H7 (cell line): ENCODE measurements at places on chromosomes 3 and 15. TPM values are rescaled to one million over a fixed set of nuclear protein-coding genes. Genes with fewer than 3 reads are reported as not detected.

SIDT1 gene
- total RNA-seq: not detected in 2 replicates

SLC24A5 gene
- total RNA-seq: 0.07 and 0.11 TPM in 2 replicates

DNA sequence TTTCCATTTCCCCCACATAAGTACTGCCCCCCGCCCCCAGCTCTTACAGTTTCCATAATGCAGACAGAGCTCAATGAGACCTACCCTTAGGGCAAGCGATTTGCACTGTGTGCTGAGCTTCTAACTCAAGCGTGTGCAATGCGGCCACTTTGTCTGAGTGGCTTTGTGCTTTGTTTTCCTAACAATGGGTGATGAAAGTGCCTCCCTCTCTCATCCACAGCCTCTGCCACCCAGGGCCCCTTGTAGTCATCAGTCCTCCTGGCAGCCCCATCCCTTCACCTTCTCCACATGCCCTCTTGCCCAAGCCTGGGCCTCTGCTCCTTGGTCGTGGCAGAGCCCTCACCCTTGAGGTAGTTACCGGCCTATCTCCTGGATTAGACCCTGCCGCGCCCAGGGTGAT is 17.2 kb downstream of the DAPK2 start:
- no peak for DNase-seq

GRCh38 chr3:155211266-155211665 is 82.2 kb downstream of the STRIT1 start:
- no peak for DNase-seq

DNA sequence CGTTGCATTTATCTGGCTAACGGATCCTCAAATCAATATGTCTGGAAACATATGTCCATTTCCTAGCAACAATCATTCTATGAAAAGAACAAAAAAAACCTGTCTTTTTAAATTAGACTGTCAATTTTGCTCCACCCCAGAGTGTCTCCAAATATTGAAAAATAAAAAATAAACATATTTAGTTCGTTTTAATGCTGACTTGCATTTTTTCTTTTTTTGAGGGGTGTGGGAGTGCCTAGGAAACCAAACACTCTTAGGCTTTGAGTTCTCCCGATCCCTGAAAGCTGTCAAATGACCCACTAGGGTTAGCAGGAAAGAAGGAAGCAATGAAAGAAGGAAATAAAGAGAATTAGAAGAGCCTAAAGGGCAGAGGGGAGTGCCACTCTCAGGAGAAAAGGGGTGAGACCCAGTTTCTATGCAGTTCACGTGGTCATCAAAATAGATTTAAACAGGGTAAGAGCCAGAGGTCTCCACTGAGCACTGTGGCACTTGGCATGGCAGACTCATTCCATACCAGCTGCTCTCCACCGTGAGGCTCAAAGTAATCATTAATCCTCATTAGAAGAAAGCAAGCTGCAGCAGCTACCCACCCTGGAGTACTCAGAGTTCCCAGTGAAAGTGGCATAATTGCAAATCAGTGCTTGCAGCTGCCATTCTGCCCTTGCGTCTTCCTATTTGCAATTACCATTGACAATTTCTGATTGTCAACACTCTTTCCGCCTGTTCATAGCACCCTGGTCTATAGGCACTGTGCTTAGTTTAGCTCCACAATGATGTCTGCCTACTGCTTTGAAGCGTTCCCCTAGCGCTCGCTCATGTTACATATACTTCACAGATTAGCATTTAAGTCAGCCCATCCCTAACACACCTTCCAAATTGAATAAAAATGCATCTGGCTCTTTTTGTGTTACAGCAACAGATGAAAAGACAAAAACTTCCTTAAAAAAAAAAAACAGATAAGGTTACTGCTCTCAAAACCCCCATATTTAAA is 32.3 kb downstream of the PDZRN3 start:
- DNase-seq: peak; percentile 7

GRCh38 chr15:85899927-85900326 is 105.2 kb upstream of the KLHL25 start:
- DNase-seq: peak; percentile 28

DNA sequence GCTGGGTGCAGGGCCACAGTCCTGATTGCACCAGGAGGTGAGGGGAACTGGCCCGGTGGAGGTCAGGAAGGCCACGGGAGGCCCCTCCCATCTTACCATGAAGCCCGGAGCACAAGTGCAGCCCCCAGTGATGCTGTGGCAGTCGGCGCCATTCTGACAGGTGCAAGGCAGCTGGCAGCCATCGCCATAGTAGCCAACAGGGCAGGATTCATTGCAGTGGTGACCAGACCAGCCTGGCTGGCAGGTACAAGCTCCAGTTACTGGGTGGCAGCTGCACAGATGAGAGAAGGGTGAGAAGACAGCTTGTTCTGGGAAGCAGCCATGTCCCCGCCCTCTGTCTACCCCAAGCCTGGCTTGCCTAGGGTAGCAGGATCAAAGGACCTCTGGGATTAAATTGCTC is 88.2 kb downstream of the RAB11A start:
- DNase-seq: no peak

GHRL gene
- total RNA-seq: not detected in 2 replicates

DNA sequence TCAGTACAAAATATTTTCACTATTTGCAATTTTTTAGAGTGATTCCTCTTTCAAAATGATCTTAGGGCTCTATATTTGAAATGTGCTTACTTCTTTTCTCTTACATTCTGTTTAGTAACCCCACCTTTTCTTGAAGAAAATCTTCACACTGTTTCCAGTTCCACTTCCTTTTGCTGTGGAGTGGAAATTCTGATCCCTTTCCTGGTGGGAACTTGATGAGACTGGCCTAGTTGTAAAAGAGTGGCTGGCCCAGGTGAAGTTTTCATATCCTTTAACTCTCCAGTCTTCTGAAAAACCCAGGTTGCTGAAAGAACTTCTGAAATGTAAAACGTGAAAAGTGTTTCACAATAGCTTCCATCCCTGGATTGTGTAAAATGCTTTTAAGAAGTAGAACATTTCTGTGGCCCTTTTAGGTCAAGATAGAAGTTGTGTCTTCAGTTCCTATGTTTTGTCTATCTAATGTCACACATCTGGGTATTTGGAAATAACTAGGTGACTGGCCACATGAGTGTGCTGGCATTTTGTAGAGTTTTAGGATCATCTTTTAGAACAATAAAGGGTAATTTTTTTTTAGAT is 84.8 kb upstream of the LRIG1 start:
- no peak for DNase-seq

CELSR3 gene
- 14.3 and 18.7 TPM in 2 replicates for total RNA-seq

GRCh38 chr3:188901671-188902287 is 270.0 kb upstream of the TPRG1 start:
- no peak for DNase-seq

DUOXA2 gene
- not detected in 2 replicates for total RNA-seq

DNA sequence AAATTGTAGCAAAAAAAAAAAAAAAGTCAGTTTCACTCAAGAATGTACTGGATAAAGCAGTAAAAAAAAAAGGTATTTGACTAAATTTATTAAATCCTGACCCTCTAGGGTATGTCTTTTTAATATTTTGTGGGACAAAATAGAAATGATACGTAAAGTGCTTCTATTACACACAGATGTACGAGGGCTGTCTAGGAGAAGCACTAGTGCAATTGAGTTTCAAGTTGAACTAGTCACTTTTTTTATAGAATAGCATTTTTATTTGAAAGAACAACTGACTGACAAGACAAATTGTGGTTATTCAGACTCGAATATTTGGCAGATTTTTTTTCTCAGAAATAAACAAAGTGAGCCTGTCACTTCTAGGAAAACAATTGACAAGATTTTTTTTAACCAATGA is 49.0 kb downstream of the CCDC54 start:
- no peak for DNase-seq

ATP2C1 gene
- 32.4 and 39.4 TPM in 2 replicates for total RNA-seq

DALRD3 gene
- 55.5 and 65.9 TPM in 2 replicates for total RNA-seq

- no peak for DNase-seq
Observed at GRCh38 chr15:41961001-41961518, 11.3 kb downstream of the EHD4 start.

DNA sequence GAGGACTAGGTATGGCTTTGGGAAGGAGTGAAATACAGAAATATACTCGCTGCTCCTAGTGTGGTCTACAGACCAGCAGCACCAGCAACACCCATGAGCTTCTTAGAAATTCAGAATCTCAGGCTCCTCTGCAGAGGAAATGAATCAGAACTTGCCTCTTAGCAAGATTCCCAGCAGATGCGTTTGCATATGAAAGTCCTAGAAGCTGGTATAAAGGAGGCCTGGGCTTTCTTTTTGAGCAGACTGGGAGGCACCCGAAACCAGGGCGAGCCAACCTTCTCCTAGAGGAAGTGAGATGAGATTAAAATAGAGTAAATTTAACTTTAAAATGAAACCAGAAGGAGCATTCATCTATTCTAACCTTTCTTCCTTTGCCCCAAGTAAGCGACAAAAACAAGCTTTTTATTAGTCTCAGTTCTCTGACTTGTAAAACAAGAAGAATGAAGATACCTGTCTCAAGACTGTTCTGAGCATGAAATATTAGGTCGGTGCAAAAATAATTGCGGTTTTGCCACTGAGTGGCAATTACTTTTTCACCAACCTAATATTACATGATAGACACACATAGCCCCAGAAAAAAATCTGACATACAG is 140.0 kb downstream of the PDZRN3 start:
- DNase-seq: peak; percentile 43

DNA sequence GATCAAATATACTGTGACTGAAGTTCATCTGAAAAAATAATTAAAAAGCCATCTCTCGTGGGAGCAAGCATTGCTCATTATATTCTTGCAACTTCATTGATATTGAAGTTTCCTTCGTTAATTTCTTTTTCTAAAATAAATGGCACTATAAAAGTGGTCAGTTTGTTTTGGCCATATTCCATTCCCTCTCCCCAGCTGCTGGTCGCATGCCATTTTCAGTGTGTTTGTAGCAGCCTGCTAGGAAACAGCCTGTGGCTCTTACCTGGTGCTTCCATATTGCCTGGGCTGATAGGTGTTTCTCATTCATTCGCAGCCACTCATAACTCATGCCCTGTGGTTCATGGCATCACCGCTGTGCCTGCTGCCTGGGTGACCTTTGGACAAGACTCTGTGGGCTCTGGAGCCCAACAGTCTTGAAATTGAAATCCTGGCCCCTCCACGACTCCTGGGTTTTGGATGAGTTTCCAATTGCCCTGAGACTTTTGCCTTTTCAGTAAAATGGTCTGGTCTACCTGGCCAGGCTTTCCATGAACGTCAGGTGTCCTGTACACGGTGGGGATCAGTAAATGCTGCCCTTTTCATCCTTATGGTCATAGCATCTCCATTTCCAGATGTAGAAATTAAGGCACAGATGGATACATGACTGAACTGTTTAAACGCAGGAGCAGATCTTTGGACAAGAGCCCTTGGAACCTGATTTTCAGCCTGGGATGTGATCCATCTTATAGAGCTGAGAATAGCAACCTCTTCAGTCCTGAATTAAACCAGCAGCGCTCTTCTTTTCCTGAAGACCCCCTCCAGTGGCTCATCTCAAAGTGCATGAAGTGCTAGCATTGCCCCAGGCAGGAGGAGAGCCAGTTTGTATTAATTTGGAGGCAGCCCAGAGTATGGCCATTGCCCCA is 69.4 kb downstream of the SLCO3A1 start:
- DNase-seq: no peak

GRCh38 chr3:143978263-143978631 is 6.6 kb downstream of the DIPK2A start:
- no peak for DNase-seq

DNA sequence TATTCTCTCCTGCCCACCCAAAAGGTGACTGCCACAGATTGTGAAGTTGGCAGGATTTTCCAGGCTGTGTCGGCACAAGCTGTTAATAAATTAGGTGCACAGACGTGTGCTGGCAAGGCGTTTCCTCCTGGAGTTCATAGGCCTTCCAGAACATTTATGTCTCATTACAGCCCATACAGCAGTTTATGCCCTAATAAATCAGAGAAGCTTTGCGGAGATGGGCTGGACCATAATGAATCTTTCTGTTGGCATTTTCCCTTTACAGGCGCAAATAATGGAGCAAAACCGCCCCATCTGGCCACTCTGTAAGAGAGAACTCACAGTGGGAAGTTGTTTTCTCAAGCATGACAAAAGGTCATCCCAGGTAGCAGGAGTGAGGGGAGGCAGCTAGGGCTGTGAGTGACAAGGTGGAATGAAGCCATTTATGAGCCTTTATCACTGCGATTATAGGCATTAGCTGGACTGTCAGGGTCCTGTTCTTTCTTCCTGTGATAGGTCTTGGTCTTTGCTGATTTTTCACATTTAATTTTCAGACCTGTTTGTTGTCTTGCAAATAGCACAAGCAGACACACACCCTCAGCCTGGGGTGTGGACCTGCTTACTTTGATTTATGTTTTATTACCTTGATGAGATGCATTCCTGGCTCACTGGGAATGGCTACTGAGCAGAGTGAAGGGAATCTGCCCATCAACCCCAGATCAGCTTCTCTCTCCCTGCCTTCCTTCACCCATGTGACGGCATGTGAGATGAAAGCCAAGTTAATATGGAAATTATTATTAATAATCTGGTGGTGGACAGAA is 257.5 kb downstream of the LRTM1 start:
- peak; percentile 68 for DNase-seq

DNA sequence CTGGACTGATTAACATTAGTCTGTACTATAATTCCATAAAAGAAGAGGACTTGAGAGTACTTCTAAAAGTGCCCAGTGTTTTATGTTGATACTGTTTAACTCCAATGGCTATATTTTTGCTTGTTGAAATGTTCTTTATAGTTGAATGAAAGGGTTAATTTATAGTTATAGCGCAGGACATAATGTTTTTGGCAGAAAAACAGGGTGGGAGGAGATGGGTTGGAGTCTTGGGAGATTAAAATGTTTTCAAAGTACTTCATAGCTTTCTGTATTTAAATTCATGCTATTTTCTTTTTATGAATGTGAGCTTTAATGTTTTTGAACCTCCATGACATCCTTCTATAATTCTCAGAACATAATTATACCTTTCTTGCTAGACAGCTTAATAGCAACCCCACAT is 108.2 kb downstream of the CNTN3 start:
- no peak for DNase-seq

DNA sequence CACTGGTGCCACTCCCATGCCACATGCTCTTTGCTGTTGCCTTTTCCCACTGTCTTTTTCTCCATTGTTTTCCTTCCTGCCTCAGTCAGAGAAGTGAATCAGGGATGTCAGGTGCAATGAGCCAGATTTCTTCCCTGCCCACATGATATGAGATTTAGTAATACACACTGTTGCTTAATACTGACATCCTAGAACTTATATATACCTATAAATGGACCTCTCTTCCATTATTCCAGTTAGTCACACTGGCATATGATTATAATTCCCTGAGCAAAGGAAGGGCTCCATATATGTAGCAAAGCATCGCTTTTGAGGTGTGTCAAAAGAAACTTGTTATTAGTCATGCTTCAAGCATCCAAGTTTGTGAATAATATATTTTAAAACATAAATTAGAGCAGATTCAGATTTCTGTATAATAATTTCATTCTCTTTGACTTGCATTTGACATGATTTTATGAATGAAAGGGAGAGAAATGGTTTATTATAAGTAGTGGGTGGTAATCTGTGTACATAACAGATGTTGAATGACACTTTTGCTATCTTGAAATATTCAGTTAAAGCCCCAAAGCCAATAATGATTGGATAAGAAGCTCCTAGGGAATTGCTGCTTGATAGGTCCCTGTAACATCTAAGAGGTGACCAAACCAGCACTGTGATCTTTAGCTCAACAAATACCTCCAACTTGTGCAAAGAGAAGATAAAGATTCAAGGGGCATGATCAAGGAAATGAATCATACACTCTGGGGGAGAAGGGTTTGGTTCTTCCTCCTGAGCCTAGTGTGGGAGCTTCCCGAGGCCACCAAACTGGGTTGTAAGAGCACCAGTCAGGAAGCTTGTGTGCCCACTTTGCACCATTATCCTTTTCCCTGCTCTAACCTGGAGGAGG is 48.6 kb downstream of the CHST2 start:
- no peak for DNase-seq

ENTPD3 gene
- 0.30 TPM in 1 of 2 replicates, not detected in the other for total RNA-seq
